ENCODE measurements at places on chromosomes 11 and 22.

GRCh38 chr11:133081020-133081419 is 451.3 kb downstream of the OPCML start:
- no peak for DNase-seq

DNA sequence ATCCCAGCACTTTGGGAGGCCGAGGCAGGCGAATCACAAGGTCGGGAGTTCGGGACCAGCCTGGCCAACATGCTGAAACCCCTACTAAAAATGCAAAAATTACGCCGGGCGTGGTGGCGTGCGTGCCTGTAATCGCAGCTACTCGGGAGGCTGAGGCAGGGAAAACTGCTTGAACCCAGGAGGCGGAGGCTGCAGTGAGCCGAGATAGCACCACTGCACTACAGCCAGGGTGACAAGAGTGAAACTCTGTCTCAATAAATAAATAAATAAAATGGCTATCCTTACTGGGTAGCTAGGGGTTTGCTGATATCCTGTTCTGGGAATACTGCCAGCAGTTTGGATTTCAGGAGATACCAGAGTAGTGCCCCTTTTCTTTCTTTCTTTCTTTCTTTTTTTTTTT is 2.4 kb upstream of the RBM14 start:
- no peak for DNase-seq

DNA sequence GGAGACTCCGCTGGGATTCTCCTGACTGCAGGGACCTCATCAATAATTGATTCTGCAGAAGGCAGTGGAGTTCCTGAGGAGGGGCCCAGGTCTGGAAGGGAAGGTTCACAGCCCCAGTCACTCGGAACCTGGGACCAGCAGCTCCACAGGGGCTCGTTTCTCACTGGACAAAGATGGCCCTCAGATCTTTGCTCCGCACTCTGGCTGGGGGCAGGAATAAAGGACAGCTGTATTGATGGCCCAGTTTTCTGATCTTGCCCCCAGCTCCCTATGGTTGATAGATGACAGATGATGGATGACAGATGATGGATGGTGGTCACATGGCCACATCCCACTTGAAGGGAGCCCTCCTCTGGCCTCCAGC is 11.3 kb upstream of the BCR start:
- DNase-seq: no peak

- DNase-seq: no peak
These were observed 1.4 kb upstream of the PHOX2A start for GRCh38 chr11:72245263-72245816.

GRCh38 chr22:33723915-33724314 is 196.4 kb downstream of the LARGE1 start:
- DNase-seq: no peak

DNA sequence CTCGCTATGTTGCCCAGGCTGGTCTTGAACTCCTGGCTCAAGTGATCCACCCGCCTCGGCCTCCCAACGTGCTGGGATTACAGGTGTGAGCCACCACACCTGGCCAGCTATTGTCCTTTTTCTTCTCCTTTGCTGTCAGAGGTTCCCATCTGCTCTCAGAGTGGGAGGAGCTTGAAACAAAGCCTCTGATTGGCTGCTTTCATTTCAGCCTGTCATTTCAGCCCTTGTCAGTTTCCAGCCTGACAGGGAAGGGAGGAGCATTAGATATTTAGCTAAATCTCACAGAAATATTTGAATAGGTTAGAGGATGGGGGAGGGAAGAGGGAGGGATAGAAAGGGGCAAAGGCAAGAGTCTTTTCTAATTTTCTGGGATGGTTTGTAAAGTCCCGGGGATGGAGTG is 8.7 kb downstream of the SLC22A6 start:
- DNase-seq: no peak

DNA sequence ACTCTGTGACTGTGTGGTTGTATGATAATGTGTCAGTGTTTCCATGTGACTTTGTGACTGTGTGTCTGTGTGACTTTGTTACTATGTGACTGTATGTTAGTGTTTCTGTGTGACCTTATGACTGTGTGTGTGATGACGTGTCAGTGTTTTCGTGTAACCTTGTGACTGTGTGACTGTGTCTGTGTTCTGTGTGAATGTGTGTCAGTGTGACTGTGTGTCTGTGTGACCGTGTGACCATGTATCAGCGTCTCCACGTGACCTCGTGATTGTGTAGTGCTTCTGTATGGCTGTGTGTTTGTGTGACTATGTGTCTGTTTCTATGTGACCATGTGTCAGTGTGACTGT is 9.5 kb upstream of the PKNOX2 start:
- no peak for DNase-seq

DNA sequence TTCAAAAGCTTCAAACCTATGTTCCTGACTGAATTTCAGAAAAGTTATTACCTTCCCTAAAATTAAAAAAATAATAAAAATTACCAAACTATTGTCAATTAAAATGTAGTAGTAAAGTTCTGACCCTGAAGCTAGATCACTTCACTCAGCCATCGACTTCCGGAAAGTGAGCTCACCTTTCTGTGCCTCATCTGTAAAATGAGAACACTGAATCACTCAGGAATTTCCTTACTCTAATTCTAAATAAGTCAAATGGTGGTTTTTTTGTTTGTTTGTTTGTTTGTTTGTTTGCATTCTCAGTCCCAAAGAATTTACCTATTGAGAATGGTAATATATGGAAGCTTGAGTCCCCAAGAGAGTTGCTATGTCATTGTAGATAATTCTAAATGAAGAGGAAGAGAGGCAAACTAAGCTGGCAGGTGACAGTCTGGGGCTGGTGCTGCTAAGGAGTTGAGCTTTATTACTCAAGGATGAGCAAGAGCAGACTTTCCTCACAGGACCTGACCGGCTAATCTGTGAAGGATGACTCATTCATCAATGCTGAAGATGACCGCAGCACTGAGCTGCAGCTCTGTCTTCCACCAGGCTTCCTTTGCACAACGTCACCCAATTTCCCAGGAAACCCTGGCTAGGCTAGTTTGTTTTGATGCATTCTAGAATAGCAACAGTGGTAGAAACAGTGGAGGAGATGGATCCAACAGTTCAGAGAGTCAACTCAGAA is 248.8 kb downstream of the RAB38 start:
- no peak for DNase-seq

GRCh38 chr11:34826384-34826726 is 89.8 kb downstream of the APIP start:
- no peak for DNase-seq

DNA sequence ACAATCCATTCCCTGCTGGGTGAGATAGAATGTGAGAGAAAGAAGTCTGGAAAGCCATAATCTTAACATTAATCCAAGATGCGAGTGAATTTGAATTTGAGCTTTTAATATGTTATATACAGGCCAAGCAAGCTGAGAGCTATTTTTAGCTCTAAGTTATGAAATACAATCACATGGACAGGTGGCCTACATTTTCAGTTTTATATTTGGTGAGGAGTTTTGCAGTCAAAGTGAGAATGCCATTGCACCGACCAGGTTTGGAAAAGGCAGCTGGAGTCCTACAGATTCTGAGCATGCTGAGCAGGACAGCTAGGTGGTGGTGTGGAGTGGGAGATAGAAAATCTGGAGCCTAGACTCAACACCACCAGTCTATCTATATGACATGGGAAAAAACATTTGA is 12.0 kb downstream of the OR5B21 start:
- no peak for DNase-seq
